CD4-positive, alpha-beta T cell treated with Interleukin-6 for 4 hours (primary cell): ENCODE measurements at places on chromosomes 3 and 15.

DNA sequence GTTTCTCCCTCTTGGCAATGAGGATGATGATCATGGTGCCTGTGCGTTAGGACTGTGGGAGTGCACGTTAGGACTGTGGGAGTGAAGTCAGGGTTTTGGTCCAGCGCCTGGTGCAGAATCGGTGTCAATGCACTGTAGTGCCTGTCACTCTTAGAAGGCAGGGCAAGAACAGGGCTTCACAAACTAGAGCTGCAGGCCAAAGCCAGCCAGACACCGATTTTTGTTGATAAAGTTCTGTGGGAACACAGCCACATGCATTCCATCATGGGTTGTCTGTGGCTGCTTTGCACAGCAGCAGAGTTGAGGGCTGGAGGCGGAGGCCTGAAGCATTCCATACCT, 32.6 kb upstream of the NR2C2 start:
- DNase-seq = no peak

DNA sequence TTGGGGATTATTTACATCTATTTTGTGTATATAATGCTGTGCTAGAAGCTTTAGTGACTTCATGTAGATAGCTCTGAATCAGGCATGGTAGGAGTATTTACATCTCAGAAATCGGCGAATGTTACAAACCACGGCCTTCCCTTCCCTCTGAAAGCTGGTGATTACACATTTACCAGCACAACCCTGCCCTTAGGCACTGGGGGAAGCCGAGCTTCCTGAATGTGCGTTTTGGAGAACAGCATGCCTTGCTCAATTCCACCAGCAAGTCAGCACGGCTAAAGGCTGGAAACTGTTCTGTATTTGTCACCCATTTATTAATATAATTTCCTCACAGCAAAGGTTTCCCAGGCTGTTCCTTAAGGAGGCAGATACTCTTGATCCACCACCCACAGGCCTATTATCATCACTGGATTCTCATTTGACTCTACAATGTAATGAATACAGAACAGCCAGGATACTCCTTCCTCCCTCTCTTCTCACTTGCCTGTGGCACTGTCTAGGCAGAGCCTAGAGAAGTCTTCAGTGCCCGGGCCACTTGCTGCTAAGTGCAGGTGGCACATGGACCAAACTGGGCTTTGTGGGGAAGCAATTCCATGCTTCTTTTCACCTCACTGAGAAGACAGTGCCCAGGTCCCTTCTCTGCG, 55.2 kb upstream of the CACNA2D3 start:
- no peak for DNase-seq

DNA sequence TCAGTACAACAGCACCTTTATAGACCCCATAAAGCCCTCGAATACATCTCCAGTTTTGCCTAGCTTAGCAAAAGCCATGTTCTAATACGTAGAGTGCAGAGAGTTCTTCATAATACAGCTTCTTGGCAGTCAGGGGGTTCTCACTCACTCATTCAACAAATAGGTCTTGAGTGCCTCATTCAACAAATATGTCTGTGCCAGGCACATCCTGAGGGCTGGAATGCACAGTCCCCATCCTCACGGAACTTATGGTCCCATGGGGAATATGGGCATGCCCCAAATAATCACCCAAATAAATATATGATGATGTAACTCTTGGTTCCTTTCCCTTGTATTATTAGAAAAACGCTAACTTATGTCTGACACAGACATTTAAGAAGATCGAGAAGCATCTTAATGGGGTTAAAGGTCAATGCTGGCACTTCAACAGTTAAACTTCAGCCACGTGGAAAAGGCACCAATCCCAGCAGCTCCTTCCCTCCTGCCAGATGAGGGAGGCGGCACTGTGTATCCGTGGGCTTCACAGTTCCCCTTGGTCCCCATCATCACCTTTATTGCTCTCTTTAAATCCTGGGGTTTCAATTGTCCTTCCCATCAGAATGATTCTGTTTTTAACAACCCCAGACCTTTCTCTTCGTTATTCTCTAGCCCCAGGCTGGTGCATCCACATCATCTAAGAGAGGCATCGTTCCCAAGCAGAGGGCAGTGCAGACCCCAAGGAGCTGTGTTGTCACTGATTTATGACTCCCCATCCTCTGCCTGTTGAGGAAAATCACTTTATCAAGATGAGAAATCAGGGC, 18.9 kb upstream of the SEMA5B start:
- DNase-seq = no peak

- no peak for DNase-seq
Measured at GRCh38 chr3:71710906-71711494, 14.2 kb downstream of the EIF4E3 start.

DNA sequence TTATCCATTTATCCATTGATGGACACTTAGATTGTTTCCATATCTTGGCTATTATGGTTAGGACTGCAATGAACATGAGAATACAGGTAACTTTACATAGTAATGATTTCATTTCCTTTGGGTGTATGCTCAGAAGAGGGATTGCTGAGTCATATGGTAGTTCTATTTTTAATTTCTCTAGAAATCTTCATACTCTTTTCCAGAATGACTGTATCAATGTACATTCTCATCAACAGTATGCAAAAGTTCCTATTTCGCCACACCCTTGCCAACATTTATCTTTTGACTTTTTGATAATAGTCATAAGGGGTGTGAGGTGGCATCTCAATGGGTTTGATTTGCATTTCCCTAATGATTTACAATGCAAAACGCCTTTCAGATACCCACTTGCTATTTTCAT, 6.2 kb upstream of the NIPA1 start:
- DNase-seq = no peak

DNA sequence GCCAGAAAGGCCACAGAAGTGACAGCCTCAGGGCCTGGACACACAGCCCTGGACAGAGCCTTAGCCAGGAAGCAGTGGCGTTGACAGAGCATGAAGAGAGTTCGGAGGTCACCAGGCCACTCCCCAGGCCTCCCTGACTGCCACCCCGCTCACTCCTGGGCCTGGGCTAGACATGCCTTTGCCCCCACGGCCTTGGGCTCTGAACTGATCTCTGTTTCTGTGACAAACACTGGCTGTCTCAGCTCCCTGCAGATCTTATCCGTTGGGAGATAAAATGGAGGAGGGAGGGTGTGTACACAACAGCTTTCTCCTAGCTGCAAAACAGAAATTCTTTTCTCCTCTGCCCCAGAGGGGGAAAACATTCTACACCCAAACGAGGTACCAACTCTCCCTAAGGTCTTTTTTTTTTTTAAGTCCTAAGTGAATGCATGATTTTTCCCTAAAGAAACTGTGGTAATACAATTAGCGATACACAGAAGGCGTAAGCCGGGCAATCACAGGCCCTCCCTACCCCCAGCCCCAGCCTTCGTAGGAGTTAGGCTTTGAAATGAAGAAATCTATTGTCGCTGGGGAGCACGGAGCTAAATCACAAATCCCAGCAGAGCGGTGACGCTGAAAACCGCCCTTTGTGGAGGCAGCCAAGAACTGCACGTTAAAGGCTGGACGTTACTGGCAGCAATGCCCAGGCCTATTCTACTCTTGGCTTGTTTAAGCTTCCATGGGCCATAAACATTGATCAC, 45.0 kb downstream of the SRGAP3 start:
- DNase-seq = no peak

DNA sequence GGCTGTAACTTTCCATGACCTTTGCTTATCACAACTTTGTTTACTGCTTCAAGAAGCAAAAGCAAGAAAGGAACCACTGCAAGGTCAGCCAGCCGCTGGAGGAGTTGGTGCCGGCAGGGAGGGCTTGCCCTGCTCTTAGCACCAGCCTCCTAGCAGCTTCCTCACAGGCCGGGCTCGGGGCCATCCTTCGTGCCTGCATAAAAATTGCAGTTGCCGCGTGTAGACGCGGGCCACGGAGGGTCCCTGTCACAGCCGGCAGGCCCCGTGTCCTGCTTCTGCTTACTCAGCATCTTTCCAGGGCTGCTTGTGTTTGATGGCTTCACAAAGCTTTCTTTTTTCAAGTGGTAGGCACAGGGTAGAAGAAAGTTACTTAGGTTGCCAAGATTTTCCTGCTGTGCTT, 84.4 kb downstream of the PGPEP1L start:
- no peak for DNase-seq

GRCh38 chr3:179882292-179882691, 154.4 kb downstream of the PEX5L start:
- DNase-seq = no peak

GRCh38 chr3:171350364-171350763, 109.8 kb downstream of the TNIK start:
- DNase-seq = no peak

GRCh38 chr3:87036671-87037070, 45.7 kb upstream of the VGLL3 start:
- no peak for DNase-seq

DNA sequence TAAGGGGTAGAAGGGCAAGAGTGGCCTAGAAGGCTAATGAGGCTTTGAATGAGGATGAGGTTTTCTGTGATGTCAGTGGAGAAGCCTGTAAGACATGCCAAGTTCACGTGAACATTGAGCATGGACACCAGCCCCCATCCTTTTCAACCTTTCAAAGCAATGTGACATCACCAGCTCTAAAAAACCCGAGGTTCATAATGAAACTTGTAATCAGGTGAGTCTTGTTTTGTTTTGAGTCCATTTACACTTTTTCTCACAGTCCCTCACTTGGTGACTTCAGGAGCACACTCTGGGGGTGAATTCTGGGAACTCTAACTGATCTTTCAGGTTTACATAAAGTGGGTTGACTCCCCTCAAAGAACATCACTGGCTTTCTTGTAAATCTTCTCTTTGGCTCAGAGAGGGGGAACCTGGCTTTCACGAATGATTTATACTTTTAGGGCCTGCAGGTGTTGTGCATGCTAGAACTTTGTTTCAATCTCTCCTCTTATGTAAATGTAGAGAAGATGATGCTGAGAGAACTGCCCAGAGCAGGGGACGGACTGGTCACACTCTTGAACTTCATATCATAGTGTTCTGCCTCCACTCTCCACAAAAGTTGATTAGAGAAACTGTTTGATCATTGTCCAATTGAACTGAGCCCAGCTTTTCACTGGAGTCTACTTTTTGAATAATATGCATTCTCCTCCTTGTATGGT, 224.7 kb upstream of the SATB1 start:
- DNase-seq = peak; percentile 18

DNA sequence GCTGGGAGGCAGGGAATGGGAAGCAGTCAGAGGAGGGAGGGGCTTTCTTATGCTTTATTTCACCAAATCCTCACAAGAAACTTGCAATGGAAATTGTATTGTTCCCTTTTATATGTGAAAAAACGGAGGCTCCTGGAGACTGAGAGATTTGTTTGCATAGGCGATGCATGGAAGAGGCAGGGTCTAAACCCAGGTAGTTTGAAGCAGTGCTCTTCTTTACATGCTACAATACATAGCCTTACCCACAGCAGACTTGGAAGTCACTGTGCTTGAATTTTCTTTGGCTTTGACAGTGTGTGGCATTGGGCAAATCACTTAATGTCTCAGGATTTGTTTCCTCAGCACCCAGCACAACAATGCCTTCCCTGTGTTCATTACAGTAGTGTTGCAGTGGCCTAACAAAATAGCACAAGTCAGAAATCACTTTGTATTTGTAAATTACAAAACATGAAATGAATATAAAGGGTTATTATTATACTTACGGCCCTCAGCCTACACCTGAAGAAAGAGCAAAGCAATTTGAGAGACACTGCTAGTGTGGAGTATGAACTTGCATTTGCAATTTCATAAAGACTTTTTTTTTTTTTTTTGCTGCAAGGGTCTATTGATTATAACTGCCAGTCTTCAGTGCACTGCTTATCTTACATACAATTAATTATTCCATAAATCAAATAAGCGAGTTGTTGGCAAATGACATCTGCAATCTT, 646.4 kb upstream of the KCNMB2 start:
- DNase-seq = no peak

GRCh38 chr3:2543247-2543646, 444.6 kb downstream of the CNTN4 start:
- DNase-seq = no peak

DNA sequence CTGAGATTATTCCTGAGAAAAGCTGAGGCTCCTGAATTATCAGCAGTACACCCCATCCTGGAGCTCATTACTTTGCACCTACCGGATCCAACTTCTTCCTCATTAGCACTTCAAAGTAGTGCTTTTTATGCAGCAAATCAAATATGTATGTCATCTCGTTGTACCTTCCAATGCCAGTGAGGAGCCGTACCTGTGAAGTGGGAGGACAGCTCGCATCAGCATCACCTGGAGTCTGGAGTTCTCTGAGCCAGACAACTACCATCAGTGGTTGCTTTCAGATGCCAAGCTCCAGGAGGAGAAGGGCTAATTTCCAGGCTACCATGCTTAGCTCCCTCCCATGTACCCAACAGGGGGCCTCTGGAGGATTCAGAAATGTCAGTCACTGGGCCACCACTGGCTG, 32.4 kb downstream of the EIF3J start:
- no peak for DNase-seq

GRCh38 chr15:38085114-38085513, 150.7 kb downstream of the TMCO5A start:
- no peak for DNase-seq

DNA sequence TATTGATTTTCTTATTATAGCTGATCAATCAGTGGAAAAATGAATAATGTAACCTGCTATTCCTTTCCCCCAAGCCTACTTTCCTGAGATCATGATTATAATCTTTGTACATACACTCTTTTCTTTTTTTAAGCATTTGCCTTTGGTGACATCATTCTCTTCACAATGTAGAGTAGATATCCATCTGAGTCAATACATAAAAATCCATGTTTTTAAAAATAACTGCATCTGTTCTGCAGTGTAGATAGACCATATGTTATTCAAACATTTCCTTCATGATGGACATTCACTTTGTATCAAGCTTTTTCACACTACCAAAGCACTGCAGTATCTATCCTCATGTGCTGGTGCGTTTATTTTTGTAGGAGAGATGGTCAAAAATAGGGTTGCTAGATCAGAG, 211.1 kb downstream of the PTPRG start:
- no peak for DNase-seq

DNA sequence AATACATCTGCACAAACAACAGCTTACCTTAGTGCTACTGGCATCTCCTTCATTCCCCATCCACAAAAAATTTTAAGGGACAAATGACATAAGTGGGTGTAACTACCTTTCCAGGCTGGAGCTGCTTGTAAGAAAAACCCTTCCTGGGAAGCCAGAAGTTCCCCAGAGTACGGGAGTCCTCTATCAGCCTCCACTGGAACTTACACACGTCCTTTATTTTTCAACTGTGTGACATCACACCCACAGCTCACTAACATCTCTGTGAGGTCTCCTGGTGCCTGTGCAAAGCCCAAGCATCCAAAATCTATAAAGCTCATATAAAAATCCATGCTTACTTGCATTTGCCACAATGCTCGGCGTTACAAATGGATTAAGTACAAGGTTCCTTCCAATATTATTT, 27.6 kb downstream of the LRIG1 start:
- DNase-seq = no peak

- DNase-seq = no peak
Measured at GRCh38 chr3:103077910-103078309, 643.1 kb downstream of the ZPLD1 start.
